ENCODE measurements at places on chromosomes 7 and 10. TPM values are rescaled to one million over a fixed set of nuclear protein-coding genes. Genes with fewer than 3 reads are reported as not detected.

- DNase-seq: no peak
Observed at GRCh38 chr10:95325863-95326262, 35.1 kb upstream of the PDLIM1 start.

DNA sequence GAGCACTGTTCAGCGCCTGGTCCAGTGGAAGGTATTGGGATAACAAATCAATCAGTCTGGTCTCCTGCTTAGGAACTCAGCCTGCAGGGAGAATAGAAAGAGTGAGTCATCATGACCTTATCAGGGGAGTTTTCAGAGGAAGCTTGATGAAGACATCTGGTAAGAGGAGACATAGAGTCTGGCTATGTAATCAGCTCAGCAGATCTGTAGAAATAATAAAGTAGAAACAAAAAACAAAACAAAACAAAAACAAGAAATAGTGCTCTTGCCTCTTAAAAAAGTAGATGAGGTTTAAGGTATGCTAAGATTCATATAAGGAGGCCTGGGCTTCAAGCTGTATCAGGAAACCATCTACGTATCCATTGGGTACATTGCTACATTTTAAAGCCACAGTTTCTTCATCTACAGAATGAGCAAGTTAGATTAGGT is 14.4 kb downstream of the TAS2R41 start:
- DNase-seq: no peak

DNA sequence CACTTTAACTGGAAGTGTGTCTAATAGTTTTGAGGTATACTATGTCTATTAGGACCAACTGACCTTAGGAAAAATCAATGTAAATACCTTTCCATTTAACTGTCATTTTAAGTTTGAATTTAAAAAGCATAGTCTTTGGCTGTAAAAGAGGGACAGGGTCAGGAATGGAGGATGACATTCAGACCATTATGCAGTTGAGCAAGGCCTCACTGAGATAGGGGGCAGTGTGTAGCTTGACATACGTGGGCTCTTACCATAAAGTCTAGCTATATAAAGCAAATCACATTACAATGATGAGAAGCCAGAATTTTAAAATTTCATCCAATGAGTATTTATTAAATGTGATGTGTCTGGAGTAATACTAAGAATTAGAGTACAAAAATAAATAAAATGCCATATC is 17.9 kb downstream of the PALS2 start:
- DNase-seq: no peak

The UNCX gene
- polyA plus RNA-seq: not detected

The ZEB1 gene
- 5.4 TPM for polyA plus RNA-seq

The FUOM gene
- polyA plus RNA-seq: 32.5 TPM

The CCDC6 gene
- polyA plus RNA-seq: 10.8 TPM

The GPC2 gene
- 14.2 TPM for polyA plus RNA-seq

The FAM171A1 gene
- polyA plus RNA-seq: 17.2 TPM
